ENCODE measurements at places on chromosomes 16 and 17.
A peak's percentile ranks its signal among the peaks of the same experiment; 100 is the strongest.

- DNase-seq = no peak
Measured at GRCh38 chr16:67176662-67177061, 6.3 kb downstream of the NOL3 start.

GRCh38 chr16:10200637-10201586 is 18.7 kb upstream of the GRIN2A start:
- no peak for DNase-seq

- DNase-seq = no peak
Measured at GRCh38 chr16:55389426-55390073, 65.5 kb downstream of the IRX6 start.

DNA sequence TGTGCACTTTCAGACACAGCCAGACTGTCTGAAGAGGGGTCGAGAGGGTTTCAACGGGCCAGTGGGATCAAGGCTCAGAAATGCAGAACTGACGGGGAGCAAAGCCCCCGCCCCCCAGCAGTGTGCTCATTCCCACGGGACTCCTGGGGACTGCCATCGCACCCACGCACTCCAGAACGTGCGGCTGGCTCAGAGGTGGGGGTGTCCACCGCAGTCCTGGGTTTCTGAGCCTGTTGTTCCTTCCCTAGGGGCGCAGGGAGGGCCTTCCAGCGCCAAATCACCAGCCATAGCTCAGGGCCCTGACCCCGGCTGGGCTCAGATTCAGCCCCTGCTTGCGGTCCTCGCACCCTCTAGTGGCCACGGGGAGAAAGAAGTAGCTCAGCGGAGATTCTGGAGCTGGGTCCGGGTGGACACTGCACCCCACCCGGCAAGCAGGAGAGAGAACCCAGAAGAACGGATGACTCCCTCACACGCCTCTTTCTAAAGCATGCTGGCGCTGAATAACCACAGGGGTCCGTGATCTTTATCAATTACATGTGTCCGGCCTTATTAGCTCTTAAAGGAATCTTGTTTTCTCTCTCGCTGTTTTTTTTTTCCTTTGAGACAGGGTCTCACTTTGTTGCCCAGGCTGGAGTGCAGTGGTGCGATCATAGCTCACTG is 45.0 kb upstream of the USP7 start:
- peak; percentile 67 for DNase-seq

Measured in fibroblast of the aortic adventitia (primary cell).